ENCODE measurements at places on chromosomes 11 and 22. TPM values are rescaled to one million over a fixed set of nuclear protein-coding genes. Genes with fewer than 3 reads are reported as not detected.

F2 gene
- total RNA-seq = 2.7 TPM

CLMP gene
- total RNA-seq = 24.7 TPM

CARS1 gene
- 66.1 TPM for total RNA-seq

TEX12 gene
- total RNA-seq = not detected

LARGE2 gene
- total RNA-seq = 3.4 TPM

DSCAML1 gene
- 0.63 TPM for total RNA-seq

GAS2 gene
- 0.77 TPM for total RNA-seq

SNX32 gene
- 0.14 TPM for total RNA-seq

DDX25 gene
- total RNA-seq = 0.04 TPM

APOA5 gene
- not detected for total RNA-seq

NUMA1 gene
- total RNA-seq = 67.1 TPM

SHANK3 gene
- 5.4 TPM for total RNA-seq

KRTAP5-2 gene
- not detected for total RNA-seq
